Activated T-cell treated with anti-CD3 and anti-CD28 coated beads, Interleukin-2, amount 50 U/mL, for 1 hour (primary cell): ENCODE measurements at places on chromosomes 12 and 14.

- peak; percentile 50 for DNase-seq
Measured at GRCh38 chr14:105859717-105860614, 333.6 kb downstream of the TMEM121 start.

GRCh38 chr14:76950055-76951020 is 78.2 kb downstream of the IRF2BPL start:
- no peak for DNase-seq

- DNase-seq, result no peak
Measured at GRCh38 chr14:87203346-87203745, 789.6 kb downstream of the GALC start.

GRCh38 chr14:51744372-51745130 is 92.8 kb downstream of the FRMD6 start:
- no peak for DNase-seq

GRCh38 chr12:43836475-43836989 is 651 bp downstream of the TMEM117 start:
- no peak for DNase-seq

GRCh38 chr12:102195826-102196225 is 1.8 kb downstream of the PMCH start:
- DNase-seq, result no peak
